ENCODE measurements at places on chromosomes 3 and 15.

- DNase-seq: no peak
These were observed 43.0 kb downstream of the LIPC start for GRCh38 chr15:58474741-58475323.

DNA sequence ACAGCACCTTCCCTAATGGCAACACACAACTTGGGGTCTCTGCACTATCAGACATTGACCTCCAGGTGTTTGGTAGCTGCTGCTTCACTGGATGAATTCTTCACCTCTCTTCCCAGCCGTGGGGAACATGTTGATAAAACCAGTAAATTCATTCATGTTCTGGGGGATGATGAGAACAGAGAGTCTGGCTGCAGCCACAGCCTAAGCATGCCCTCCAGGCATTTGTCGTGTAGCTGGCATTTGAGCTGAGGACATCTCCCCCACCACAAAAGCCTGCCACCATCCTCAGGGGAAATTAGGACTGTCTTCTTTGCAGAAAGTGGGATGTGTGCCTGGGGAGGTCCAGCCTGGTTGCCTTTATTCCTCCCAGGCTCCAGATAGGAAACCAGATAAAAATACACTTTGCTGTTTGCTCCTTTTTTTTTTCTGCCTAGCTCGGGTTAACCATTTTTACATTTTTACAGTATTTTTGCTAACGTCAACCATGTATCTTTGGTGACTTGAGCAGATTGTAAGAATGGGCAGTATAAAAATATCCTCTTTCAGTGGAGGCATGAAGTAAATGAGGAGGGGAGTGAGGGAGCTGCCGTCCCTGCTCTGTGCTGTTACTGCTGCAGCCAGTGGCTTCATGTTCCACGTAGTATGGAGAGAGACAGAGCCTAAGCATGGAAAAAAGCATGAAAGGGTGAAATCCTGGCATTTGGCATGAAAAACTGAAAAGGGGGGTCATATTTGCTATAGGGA lies 444.0 kb downstream of the EPHB1 start:
- peak; percentile 40 for DNase-seq

DNA sequence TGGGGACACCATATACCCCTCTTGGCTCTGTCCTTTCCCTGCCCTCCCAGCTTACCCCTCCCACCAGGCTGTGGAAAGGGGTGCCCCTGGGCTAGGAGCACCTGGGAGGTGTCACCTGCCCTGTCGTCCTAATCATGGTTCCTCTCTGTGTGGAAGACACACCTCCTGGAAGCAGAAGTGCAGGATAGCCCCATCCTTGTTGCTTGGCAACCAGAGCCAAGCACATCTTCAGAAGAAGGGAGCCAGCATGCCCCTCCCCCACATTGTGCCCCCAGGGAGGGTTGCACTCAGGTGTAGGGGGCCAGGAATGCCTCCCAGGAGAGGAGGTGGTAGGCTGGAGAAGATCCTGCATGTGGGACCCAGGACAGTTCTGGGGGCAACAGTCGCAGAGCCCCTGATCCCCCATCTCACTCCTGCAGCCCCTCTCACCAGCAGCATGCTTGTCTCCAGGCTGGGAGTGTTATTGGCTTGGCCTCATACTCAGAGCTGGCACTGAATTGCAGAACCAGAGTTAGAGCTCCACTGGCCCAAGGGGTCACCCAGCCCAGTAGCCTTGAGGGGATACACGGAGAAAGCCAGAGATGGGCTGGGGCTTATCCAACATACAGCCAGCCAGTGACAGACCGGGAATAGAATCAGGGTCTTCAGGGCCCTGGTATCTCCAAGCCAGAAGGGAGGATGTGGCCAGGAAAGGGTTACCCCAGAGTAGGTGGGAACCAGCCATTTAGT lies 8.4 kb downstream of the RAB6B start:
- DNase-seq: no peak

GRCh38 chr15:98717371-98717770 lies 69.0 kb downstream of the IGF1R start:
- DNase-seq: no peak

DNA sequence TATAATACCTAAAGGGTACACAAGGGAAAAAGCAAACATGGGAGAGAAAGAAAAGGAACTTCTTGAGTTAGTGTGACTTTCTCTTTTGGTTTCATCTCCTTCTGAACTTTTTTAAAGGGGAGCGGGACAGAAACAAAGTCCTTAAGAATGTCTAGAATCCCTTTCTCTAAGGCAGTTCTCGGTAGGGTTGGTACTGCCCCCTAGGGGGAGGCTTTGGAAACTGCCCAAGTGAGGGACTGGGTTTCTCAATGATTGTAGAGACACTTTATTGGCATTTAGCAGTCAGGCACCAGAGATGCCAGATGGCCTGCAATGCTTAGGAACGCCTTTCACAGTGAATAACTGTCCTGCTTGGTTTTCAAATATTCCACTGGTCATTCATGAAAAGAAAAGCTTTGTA lies 172.7 kb downstream of the WDR72 start:
- peak; percentile 49 for DNase-seq
